ENCODE measurements at places on chromosomes 11 and 22.

GRCh38 chr22:28375761-28376534 lies 303.7 kb downstream of the TTC28 start:
- DNase-seq: no peak

DNA sequence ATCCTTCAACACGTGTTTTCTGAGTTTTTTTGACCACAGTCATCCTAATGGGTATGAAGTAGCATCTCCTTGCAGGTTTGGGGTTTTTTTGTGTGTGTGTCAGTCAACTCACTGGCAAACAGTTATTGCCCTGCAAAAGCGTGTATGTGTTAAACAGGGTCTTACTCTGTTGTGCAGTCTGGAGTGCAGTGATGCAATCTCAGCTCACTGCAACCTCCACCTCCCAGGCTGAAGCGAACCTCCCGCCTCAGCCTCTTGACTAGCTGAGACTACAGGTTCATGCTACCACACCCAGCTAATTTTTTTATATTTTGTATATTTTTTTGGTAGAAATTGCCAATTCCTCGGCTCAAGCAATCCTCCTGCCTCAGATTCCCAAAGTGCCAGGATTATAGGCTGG lies 15.4 kb downstream of the CELSR1 start:
- DNase-seq: no peak

- DNase-seq: no peak
These were observed 190.7 kb downstream of the SNX19 start for GRCh38 chr11:130725421-130726233.

DNA sequence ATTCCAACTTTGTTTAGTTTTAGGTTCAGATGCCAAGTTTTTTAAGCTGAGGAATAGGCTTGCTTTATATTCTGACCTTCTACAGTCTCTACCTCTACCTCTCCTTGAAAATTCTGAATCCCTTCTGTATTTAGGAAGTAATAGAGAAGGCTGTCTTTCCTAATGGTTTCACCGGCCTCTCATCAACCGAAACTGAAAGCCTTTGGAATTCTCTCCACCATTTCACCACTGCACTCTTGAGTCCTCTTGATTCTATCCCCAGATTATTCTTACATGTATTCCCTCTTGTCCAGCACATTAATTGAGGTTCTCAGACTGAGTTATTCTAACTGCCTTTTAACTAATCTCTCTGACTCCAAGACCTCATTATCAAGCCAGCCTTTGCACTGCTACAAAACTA lies 67.7 kb upstream of the PICALM start:
- DNase-seq: no peak

DNA sequence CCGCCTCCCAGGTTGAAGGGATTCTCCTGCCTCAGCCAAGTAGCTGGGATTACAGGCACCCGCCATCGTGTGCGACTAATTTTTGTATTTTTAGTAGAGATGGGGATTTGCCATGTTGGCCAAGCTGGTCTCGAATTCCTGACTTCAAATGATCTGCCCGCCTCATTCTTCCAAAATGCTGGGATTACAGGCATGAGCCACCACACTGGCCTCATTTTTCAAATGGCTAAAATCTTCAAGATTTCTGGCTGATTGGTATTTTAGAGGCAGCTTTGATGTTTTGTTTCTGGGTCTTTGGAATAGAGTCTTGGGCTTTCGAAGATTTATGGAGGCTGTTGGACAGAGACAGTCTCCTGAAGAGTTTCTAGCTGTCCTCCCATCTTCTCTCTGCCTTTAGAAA lies 5.8 kb upstream of the SLC3A2 start:
- DNase-seq: no peak

GRCh38 chr22:35961480-35962295 lies 66.9 kb downstream of the RBFOX2 start:
- DNase-seq: no peak

GRCh38 chr11:17154409-17155159 lies 53.2 kb downstream of the PIK3C2A start:
- DNase-seq: no peak

- DNase-seq: no peak
These were observed 33.5 kb upstream of the CD44 start for GRCh38 chr11:35105319-35106079.

- DNase-seq: no peak
These were observed 86.2 kb downstream of the ZNRF3 start for GRCh38 chr22:28969401-28970168.

GRCh38 chr11:62602141-62603071 lies 741 bp upstream of the MTA2 start:
- DNase-seq: no peak

- no peak for DNase-seq
These were observed 23.2 kb downstream of the NEAT1 start for GRCh38 chr11:65445604-65446445.

GRCh38 chr11:124070915-124071622 lies 29.9 kb upstream of the OR10G7 start:
- DNase-seq: peak; percentile 35

DNA sequence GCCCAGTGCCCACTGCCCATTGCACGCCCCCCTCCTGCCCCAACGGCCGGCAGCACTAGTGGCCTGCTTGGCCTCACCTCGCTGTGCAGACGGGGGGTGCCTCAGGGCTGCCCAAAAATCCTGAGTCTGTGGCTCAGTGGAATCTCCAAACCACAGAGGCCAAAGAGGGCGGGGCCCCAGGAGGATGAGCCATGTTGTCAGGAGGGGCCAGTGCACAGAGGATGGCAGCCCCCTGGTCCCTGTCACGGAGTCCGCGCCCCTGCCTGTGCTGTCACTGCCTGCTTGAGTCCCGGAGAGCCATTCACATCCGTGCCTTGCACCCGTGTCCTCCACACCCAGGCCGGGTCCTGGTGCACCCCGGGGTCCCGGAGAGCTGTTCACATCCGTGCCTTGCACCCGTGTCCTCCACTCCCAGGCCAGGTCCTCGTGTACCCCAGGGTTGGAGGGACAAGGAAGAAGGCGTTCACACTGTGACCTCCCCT lies 36.4 kb upstream of the MUC5AC start:
- DNase-seq: no peak

- no peak for DNase-seq
These were observed 31.0 kb downstream of the SLC22A6 start for GRCh38 chr11:62953811-62954210.

DNA sequence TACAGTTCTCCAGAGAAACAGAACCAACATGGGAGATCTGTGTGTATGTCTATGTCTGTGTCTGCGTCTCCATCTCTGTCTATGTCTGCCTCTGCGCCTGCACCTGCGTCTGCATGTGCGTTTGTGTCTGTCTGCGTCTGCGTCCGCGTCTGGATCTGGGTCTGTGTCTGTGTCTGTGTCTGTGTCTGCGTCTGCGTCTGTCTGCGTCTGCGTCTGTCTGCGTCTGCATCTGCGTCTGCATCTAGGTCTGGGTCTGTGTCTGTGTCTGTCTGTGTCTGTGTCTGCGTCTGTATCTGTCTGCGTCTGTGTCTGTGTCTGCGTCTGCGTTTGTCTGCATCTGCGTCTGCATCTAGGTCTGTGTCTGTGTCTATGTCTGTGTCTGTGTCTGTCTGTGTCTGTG lies 88.4 kb upstream of the SLC22A12 start:
- DNase-seq: no peak

- DNase-seq: no peak
These were observed 68.5 kb upstream of the LMO1 start for GRCh38 chr11:8332196-8332595.

GRCh38 chr11:69651834-69652620 lies 11.1 kb downstream of the CCND1 start:
- DNase-seq: no peak

DNA sequence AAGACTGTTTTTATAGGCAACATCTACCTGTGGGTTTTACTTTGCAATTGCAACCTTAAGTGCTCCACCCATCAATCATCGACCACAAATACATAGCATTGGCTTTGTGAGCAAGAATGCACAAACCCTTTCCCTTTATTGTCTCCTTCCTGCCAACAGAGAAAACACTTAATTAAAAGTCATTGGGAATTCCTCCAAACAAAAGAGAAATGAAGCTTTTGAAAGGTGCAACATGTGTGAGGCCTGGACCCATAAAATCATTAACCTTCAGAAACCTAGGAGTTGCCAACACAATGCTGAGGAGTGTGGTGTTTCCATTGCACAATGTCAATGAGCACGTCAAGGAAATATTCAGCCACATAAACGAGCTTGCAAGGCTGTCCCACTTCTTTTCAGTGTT lies 223.2 kb downstream of the BLID start:
- DNase-seq: no peak

GRCh38 chr22:44329179-44329796 lies 16.5 kb upstream of the SHISAL1 start:
- DNase-seq: no peak

GRCh38 chr11:111645657-111646316 lies 43.5 kb downstream of the SIK2 start:
- DNase-seq: no peak

GRCh38 chr22:23889620-23890019 lies 4.6 kb upstream of the MIF start:
- DNase-seq: no peak

GRCh38 chr11:133600786-133601185 lies 68.5 kb upstream of the OPCML start:
- DNase-seq: no peak

Data from activated CD4-positive, alpha-beta T cell treated with anti-CD3 and anti-CD28 coated beads for 24 hours (primary cell).